Activated CD4-positive, alpha-beta T cell treated with anti-CD3 and anti-CD28 coated beads, Interleukin-2, amount 50 U/mL, for 1 hour (primary cell): ENCODE measurements at places on chromosomes 3 and 15.
A peak's percentile ranks its signal among the peaks of the same experiment; 100 is the strongest.

DNA sequence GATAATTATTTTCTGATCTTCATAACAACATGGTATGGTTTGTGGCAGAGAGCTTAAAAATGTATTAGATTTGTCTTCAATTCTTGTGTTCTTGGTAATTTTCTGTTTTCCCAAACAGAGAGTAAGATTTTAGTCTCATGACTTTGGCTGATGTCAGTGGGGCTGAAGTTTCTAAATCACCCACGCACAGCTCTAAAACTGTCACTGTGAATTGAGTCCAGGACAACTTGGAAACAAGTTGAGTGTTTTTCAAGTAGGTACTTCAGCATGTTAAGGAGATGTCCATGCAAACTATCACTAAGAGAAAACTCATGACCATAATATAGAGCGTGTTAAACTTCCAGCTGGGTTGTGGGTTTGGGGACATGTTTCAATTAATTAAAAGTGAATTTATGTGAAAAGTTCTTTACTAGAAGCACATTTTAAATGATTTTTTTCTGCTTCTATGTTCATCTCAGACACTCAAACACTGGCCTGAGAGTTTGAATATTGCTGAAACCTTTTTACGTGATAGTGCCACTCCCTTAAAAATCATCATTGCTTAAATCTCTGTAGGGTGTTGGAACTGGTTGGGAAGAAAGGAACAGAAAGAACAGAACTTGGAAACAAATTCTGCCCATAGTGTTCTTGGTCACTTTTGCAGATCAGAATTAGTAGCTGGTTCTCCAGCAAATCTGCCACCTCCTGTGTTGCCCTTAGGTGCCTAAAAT, 89.8 kb downstream of the KLHL25 start:
- no peak for DNase-seq

DNA sequence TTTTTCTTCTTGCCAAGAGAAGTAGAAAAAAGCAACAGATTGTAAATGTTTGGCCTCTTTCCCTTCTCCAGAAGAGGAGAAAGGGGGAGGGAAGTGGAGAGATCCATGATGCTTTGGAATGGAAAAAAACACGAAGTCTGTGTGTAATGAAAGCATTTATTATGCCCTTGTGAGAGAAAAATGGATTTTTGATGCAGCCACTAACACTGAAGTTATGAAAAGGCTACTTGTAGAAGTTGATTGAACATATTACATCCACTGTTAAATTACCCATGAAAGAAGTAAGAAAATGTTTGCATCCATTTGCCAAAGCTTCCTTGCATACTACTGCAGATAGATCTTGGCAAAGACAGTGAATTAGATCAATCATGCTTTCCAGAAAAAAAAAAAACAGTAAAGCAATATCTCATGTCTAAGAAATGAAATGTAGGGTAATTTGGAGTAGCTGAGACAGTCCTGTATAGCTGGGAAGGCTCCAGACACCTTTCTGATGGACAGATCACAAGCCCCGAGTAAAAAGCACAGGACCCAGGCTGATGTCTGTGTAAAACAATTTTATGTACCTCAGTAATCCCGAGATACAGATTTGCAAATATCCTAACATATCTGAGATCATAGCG, 295.5 kb downstream of the PLOD2 start:
- no peak for DNase-seq

DNA sequence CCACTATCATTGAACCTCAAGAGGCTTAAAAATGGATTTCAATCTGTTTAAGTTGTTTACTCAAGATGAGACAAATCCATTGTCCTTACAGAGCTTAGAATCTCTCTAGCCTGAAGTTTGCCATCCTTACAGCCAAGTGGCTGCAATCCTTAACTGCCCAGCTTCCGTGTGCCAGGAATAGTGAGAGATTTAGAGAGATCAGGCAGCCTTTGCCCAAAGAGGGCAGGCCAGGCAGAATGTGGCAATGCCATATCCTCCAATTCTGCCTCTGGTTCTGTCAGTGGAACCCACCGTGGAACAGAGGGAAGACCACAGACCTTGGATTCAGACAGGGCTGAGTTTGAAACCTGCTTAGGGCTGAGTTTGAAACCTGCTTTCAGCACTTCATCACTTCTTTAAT, 374.3 kb downstream of the VPS13C start:
- DNase-seq = no peak

GRCh38 chr3:4751502-4752101, 227.6 kb upstream of the BHLHE40 start:
- DNase-seq = no peak

- no peak for DNase-seq
Observed at GRCh38 chr3:45673273-45673672, 15.9 kb upstream of the SACM1L start.

DNA sequence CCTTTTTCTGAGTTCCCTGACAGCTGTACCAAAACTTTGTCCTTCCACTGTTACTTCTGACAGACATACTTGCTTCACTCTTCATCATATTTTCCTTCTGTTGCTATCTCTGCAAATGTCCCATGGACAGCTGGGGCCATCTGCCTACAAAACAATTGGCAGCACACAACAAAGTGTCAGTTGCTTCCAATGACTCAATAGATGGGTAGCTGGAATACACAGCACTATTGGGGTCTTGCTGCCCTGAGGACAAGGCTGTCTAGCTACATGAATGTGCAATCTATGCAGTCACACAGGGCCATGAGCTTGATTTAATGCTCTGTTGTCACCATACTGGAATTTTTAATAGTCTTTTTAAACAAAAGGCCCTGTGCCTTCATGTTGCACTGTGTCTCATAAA, 192.8 kb downstream of the DTWD1 start:
- no peak for DNase-seq

- DNase-seq = no peak
Observed at GRCh38 chr15:101250341-101250831, 1.5 kb downstream of the CHSY1 start.

- DNase-seq = no peak
Observed at GRCh38 chr15:93033434-93034045, 55.5 kb downstream of the RGMA start.

- DNase-seq = no peak
Observed at GRCh38 chr3:52126036-52126435, 28.2 kb downstream of the POC1A start.

- DNase-seq = peak; percentile 93
Observed at GRCh38 chr15:52018693-52019393, at the start of gene MAPK6. MAPK6 (plus strand) TSS chr15:52019219; CDS start chr15:52046461, 27,242 bp downstream.
